ENCODE measurements at places on chromosomes 3 and 15. TPM values are rescaled to one million over a fixed set of nuclear protein-coding genes. Genes with fewer than 3 reads are reported as not detected.

The RASL12 gene
- total RNA-seq: not detected

The PDZRN3 gene
- not detected for total RNA-seq

The LRRC49 gene
- not detected for total RNA-seq

DNA sequence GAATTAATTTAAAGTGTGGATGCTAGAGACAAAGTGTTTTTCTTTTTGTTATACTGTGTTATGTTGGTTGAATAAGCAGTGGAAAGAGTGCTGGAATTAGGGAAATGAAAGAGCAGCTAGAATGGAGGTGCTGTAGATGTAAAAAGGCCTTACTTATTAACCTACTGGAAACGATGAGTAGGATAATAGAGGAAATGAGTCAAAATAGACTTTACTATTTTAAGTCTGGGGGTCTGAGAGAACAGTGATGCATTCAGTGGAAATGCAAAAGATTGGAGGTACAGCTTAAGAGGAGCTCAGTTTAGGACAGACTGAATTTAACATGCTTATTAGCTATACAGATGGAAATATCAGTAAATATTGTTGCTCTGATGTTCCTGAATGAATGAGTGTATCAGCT is 674.0 kb downstream of the OTOL1 start:
- no peaks in the 10 kb centered on the region for H3K36me3 ChIP-seq
- H3K27me3 ChIP-seq: no peaks in the 10 kb centered on the region
- H3K27ac ChIP-seq: no peak overlapping the region
- no peak for DNase-seq

DNA sequence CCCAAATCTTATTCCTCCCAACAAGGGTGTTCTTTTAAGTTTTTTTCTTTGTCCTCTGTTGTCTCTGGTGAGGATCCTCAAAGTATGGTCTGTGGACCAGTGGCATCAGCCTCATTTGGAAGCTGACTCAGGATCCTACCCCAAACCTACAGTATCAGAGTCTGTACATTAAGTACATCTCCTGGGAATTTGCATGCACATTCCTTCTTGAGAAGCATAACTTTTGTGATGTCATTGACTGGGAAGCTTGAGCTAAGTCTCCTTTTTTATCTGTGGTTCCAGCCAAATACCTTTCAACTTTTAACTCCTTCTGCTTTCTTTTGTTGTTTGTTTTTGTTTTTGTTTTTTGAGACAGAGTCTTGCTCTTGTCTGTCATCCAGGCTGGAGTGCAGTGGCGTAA is 40.5 kb downstream of the ARMC8 start:
- no peak overlapping the region for H3K27ac ChIP-seq
- no peaks in the 10 kb centered on the region for H3K4me1 ChIP-seq
- H3K36me3 ChIP-seq: peaks cover 16% of the 10 kb centered on the region
- no peaks in the 10 kb centered on the region for H3K27me3 ChIP-seq
- no peak for DNase-seq
- H3K4me3 ChIP-seq: no peak overlapping the region

- no peak overlapping the region for H3K27ac ChIP-seq
- no peaks in the 10 kb centered on the region for H3K4me1 ChIP-seq
- no peak for DNase-seq
- H3K27me3 ChIP-seq: no peaks in the 10 kb centered on the region
- H3K4me3 ChIP-seq: no peak overlapping the region
Observed at GRCh38 chr3:116449546-116450350, 4.5 kb upstream of the LSAMP start.

DNA sequence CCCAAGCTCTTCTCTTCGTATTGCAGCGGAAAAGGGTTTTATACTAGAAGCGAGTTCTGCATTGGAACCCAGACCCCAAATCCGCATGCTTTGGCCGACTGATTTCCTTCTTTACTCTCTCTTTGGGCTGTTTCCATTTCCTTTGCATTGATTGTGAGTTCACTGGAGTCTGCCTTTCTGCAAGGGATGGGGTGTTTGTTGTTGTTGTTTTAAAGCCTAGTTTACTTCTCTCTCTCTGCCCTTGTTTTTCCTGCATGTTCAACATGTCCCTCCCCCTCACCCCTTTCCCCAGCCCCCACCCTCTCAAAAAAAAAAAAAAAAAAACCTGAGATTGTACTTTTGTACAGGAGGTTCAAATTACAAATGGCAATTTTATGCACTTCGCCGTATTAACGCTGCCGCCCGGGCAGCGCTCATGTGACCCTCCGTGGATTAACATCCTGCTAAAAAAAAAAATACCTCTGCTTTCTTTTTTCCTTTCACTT is 2.2 kb downstream of the NR2F2 start:
- H3K36me3 ChIP-seq: no peaks in the 10 kb centered on the region
- no peaks in the 10 kb centered on the region for H3K4me1 ChIP-seq
- no peak overlapping the region for H3K27ac ChIP-seq
- H3K27me3 ChIP-seq: peaks cover 39% of the 10 kb centered on the region
- DNase-seq: no peak
- H3K4me3 ChIP-seq: no peak overlapping the region

DNA sequence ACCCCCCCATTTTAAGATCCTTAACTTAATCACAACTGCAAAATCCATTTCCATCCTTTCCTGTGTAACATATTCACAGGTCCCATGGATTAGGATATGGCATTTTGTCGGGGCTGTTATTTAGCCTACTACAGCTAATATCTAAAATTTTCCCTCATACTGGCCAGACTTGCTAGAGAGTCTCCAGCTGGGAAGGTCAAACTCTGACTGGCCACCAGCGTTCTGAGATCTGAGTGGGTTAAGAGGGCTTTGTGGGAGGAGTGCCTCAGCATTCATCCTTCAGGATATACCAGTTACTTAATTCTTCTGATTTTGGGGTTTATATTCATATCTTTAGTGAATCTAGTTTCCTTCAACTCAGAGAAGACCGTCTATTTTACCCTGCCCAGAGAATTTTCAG is 17.7 kb downstream of the TM4SF18 start:
- H3K27ac ChIP-seq: no peak overlapping the region
- H3K4me3 ChIP-seq: no peak overlapping the region
- H3K27me3 ChIP-seq: no peaks in the 10 kb centered on the region
- no peaks in the 10 kb centered on the region for H3K4me1 ChIP-seq

DNA sequence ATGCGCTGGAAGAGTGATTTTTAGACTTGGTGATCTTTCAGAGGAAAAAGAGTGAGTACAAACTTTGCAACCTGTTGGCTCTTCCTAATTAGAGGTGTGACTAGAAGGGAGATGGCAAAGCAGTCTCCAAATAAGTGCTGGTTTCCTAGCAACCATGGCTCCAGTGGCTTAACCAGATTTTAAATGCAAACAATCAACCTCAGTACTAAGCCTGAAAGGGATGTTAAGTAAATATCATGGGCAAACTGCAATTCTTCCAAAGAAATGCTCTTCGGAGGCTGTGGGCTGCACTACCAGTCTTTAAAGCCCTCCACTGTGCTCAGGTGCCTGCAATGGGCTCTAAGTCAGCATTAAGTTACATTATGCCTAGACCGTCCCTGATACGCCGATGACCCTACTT is 678.1 kb upstream of the CCDC54 start:
- no peak overlapping the region for H3K27ac ChIP-seq
- H3K4me1 ChIP-seq: no peaks in the 10 kb centered on the region
- no peak overlapping the region for H3K4me3 ChIP-seq
- DNase-seq: no peak

GRCh38 chr3:170865209-170866094 is 4.5 kb downstream of the RPL22L1 start:
- H3K4me1 ChIP-seq: peaks cover 16% of the 10 kb centered on the region
- no peak overlapping the region for H3K4me3 ChIP-seq
- H3K27me3 ChIP-seq: no peaks in the 10 kb centered on the region
- DNase-seq: no peak
- peaks cover 33% of the 10 kb centered on the region for H3K36me3 ChIP-seq

DNA sequence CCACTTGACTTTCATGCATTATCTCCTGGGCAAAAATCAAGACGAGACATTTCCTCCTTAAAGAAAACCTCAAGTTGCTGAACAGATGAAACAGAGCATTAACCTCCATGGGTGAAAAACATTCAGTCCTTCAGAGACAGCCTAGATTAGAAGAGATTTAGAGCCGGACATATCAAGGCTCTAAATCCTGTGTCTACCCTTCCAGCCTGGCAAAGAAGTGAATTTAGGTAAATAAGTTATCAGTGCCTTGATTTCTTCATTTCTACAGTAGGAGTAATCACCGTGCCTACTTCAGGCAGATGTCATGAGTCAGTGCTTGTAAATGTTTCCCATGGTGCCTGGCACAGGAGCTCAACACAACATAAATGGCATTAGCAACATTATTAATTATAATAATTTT is 159.3 kb upstream of the PRICKLE2 start:
- H3K36me3 ChIP-seq: no peaks in the 10 kb centered on the region
- H3K27me3 ChIP-seq: peaks cover 4% of the 10 kb centered on the region
- no peak overlapping the region for H3K27ac ChIP-seq

DNA sequence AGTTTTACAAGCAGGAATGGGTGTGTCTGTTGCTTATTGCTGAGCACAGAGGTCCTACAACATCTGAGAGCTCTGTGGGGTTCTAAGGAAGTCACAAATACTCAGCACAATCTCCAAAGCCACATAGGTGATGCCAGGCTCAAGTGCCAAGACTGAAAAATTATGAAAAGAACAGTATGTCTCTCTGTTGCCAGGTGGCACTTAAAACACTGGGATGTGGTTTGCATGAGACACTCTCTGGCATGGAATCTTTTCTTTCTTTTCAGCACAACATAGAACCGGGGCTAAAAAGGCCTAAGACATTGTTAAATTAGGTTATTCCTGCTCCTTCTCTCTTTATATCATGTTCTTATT is 127.3 kb upstream of the PRICKLE2 start:
- H3K36me3 ChIP-seq: no peaks in the 10 kb centered on the region
- no peak overlapping the region for H3K27ac ChIP-seq
- no peak overlapping the region for H3K4me3 ChIP-seq
- no peaks in the 10 kb centered on the region for H3K4me1 ChIP-seq

All from naive thymus-derived CD4-positive, alpha-beta T cell (primary cell).